ENCODE measurements at places on chromosomes 7 and 10. TPM values are rescaled to one million over a fixed set of nuclear protein-coding genes. Genes with fewer than 3 reads are reported as not detected.

The ANKIB1 gene
- total RNA-seq = 23.5 TPM

The GPR26 gene
- not detected for total RNA-seq

The OR9A2 gene
- not detected for total RNA-seq

The OR2A42 gene
- total RNA-seq = not detected

The TRIM50 gene
- not detected for total RNA-seq

The PLEKHS1 gene
- total RNA-seq = not detected

The CYP26A1 gene
- total RNA-seq = 2.7 TPM

The KLF14 gene
- 0.05 TPM for total RNA-seq

The OR6V1 gene
- total RNA-seq = not detected

The STAG3 gene
- 0.15 TPM for total RNA-seq
